Stimulated activated CD8-positive, alpha-beta memory T cell treated with anti-CD3 and anti-CD28 coated beads, Interleukin-4, amount 100 ng/mL, for 1 hour (primary cell): ENCODE measurements at places on chromosomes 5 and 9.

DNA sequence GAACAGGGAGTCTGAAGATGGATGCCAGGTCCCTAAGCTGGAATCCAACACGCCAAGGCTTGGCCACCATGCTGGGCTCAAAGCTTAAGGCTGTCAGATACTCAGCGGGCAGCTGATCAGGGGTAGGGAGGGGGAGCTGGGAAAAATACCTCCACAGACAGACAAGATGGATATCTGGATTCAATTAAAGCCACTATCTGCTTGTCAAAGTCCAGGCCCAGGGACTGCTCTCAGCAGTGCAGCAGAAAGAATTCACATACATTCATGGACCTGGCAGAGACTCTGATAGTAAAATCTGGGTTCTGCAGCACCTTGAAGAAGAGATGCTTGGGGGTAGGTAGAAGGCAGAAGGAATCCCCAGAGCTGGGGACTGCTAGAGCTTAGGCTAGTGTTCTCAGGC lies 3.2 kb upstream of the RPP25L start:
- DNase-seq, result no peak

- no peak for DNase-seq
These were observed 493.6 kb upstream of the KLF4 start for GRCh38 chr9:107983181-107983603.

DNA sequence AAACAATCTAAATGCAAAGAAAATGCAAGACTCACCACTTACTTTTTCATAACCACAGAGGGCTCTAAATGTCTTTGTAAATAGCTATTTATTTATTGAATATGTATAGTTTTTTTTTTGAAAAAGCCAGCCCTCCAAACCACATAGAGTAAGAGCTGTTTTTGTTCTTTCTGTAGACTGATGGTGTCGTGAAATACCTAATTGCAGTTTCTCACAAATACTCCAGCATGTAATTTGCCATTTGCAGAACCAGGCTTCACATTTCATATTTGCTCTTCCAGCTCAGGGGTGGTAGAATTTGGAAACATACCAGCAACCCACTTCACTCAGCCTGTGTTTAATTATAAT lies 159.8 kb downstream of the TMC1 start:
- no peak for DNase-seq

GRCh38 chr9:76302947-76303550 lies 91.2 kb downstream of the RFK start:
- no peak for DNase-seq

DNA sequence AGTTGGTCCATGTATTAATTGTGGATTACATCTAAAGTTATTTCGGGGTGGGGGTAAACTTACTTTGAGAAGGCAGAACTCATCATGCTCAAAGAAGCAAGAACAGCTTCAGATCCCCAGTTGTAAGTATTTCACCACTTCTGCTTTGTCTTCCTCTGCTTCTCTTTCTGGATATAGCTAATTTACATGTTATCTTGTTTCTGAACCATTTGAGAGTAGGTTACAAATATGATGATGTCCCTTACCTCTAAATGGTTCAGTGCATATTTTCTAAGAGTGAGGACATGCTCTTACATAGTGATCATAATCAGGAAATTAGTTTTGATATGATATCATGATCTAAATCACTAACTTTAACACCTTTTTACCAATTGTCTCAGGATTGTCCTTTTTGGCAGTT lies 11.9 kb downstream of the TRIO start:
- no peak for DNase-seq

DNA sequence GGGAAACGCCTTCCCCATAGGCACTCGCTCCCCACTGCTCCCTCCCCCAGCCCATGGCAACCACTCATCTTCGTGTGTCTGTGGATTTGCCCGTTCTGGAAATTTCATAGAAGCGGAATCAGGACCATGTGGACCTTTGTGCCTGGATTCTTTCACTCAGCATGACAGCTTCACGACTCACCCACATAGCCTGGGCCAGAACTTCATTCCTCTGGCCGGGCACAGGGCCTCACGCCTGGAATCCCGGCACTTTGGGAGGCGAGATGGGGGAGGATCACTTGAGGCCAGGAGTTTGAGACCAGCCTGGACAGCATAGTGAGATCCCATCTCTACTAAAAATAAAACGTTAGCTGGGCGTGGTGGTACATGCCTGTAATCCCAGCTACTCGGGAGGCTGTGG lies 12.1 kb upstream of the DIPK1B start:
- DNase-seq, result no peak

DNA sequence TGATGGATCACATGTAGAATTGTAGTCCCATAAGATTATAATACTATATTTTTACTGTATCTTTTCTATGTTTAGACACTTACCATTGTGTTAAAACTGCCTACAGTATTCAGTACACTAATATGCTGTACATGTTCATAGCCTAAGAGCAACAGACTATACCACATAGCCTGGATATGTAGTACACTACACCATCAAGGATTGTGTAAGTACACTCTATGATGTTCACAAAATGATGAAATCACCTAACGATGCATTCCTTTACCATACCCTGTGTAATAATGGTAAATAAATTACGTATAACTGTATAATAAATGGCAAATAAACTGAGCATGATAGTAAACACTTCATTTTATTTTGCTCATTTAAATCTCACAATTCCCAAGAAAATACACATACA lies 60.3 kb downstream of the RICTOR start:
- no peak for DNase-seq

DNA sequence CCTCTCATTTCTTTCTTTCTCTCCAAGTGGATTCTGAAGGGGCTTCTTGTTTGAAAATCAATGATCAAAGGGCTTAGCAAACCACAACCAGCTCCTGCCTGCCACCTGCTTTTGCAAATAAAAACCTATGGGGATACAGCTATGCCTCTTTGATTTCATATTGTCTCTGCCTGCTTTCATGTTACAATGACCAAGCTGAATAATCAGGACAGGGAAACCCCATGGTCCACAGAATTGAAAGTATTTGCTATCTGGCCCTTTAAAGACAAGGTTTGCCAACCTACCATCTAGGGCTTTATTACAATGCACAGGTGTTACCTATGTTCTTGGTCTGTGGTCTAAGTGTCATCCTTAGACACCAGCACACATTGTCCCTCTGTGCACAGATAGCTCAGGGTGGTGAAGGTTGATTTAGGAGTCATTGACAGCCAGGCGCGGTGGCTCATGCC lies 28.8 kb upstream of the PLIN2 start:
- DNase-seq, result no peak
